ENCODE measurements at places on chromosomes 12 and 14.
A peak's percentile ranks its signal among the peaks of the same experiment; 100 is the strongest.

DNA sequence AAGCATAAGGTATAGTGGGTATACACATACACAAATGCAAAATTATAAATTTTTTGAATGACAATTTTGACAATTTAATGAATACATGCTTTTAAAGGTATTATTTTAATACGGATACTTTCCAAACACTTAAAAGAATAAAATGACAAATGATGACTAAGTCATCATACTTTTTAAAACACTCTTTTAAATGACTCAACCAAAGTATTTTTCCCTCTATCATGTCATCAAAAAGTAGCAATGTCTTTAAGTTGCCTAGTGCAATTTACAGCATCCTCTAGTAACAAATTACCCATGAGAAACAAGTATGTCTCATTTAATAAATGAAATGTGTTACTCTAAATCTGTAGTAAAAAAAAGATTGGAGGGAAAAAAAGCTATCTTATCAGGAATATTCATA is 73.3 kb downstream of the RPS6KA5 start:
- no peak for DNase-seq

DNA sequence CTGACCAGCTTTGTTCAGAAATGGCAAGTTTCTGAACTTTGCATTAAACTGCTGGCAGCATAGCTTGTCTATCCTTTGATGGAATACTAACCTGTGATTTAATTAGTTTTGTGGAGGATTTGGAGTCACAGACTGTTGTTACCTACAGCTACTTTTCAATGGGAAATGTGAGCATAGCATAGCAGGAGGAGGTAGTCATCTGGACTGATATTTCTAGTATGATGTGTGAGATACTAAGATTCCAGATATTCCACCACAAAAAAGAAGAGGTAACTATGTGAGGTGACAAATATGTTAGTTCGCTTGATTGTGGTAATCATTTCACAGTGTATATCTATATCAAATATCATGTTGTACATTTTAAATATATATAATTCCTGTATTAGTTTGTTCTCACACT is 833.0 kb downstream of the SLC6A15 start:
- DNase-seq: no peak

DNA sequence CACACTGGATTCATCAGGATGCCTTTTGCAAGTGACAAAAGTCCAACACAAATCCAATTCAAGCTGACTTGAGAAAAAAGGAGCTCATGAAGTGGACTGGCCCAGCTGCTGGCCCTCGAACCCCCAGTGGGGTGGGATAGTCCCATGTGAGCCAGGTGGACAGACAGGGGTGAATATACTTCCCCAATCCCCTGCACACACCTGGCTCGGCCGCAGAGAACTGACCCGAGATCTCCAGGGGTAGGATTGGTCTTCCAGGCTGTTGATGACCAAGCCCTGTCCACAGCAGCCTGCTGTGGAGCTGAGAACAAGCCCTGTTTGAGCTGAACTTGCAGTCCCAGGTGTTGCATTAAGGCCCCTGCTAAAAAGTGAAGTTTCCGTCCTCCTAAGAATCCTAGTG is 56.2 kb downstream of the TPCN1 start:
- DNase-seq: no peak

GRCh38 chr14:66495218-66496098 is 9.3 kb downstream of the CCDC196 start:
- DNase-seq: peak; percentile 34

DNA sequence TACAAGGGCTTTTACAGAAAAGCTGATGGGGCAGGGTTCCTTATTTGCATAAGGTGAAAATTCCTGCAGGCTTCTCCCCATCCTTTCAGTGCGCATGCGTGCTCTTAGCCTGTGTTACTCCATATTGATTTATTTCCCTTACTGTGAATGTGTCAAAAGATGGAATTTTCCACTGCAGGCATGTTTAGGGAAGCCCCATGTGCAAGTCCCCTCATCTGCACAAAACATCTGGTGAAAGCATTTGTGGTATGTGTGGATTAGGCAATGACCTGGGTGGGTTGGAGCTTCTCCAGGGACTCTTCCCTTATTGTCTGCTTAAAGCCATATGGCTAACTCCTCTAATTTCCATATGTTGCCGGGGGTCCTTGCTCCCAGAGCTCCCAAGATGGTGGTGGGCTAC is 912.7 kb upstream of the LRFN5 start:
- no peak for DNase-seq

Measured in activated CD4-positive, alpha-beta T cell treated with anti-CD3 and anti-CD28 coated beads for 48 hours (primary cell).